ENCODE measurements at places on chromosomes 3 and 15.

DNA sequence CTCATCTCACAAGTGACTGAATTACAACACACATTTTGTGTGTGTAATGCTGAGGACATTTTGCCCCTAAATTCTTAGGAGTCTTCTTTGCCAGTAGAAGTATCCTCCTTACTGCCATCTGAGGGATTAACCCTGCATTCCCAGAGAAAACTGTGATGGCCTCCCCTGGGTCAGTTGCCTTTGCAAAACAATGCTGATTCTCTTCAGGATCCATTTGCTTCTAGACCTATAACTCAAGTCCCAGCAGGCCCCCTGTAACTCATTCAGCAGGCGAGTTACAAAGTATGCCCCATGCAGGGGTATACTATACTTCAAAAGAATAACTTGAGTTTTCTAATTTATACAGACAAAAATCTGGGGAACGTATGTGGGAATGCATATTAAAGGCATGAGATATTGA lies 6.6 kb upstream of the MCF2L2 start:
- DNase-seq, result no peak

GRCh38 chr3:190366133-190366532 lies 21.8 kb upstream of the CLDN16 start:
- DNase-seq, result no peak

- no peak for DNase-seq
These were observed 156.2 kb upstream of the NR2E3 start for GRCh38 chr15:71654042-71654719.

GRCh38 chr3:61415201-61415600 lies 146.2 kb upstream of the PTPRG start:
- no peak for DNase-seq

- DNase-seq, result no peak
These were observed 13.2 kb downstream of the ZDHHC3 start for GRCh38 chr3:44962621-44963393.

- no peak for DNase-seq
These were observed 1.5 kb upstream of the SH3GL3 start for GRCh38 chr15:83445643-83446042.
